ENCODE measurements at places on chromosomes 2 and 18.

DNA sequence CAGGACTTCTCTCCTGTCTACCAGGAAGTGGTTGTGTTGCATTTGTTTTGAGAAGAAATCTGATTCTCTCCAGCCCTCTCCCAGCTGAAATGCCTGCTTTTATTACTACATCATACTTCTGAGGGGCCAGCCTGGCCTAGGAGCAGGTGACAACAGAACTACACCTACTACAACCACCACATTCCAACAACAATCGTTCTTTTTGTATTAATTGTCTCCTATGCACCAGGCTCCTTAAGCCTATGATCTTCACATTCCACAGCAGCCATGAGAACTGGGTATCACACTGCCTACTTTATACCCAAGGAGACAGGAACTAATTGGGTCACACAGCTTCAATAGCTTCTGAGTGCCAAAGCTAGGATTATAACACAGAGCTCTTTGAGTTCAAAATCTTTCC lies 167.7 kb downstream of the TDRD15 start:
- H3K4me3 ChIP-seq = no peak overlapping the region
- no peaks in the 10 kb centered on the region for H3K4me1 ChIP-seq
- no peaks in the 10 kb centered on the region for H3K36me3 ChIP-seq
- H3K27me3 ChIP-seq = no peaks in the 10 kb centered on the region
- H3K27ac ChIP-seq = no peak overlapping the region

GRCh38 chr18:57220480-57220879 lies 73.6 kb downstream of the BOD1L2 start:
- DNase-seq = no peak
- no peaks in the 10 kb centered on the region for H3K27me3 ChIP-seq
- no peak overlapping the region for H3K4me3 ChIP-seq
- no peaks in the 10 kb centered on the region for H3K36me3 ChIP-seq
- no peak overlapping the region for H3K27ac ChIP-seq

DNA sequence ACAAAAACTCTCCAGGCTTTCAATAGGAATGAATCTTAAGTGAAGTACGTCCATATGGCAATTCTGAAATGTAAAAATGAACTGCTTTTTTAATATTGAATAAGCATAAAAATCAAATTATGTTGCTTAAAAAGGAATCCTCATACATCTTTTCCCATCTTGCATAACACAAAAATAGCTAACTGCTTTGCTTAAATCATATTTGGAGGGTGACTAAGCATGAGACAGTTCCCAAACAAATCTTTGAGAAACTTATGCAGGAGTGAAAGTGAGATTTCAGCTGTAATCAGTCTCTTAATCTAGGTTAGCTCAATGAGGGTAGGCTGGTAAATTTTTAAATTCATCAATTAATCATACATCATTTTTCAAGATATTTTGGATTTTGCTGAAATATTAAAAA lies 111.5 kb downstream of the MBD5 start:
- no peak for DNase-seq
- no peak overlapping the region for H3K27ac ChIP-seq
- no peak overlapping the region for H3K4me3 ChIP-seq
- H3K4me1 ChIP-seq = no peaks in the 10 kb centered on the region

DNA sequence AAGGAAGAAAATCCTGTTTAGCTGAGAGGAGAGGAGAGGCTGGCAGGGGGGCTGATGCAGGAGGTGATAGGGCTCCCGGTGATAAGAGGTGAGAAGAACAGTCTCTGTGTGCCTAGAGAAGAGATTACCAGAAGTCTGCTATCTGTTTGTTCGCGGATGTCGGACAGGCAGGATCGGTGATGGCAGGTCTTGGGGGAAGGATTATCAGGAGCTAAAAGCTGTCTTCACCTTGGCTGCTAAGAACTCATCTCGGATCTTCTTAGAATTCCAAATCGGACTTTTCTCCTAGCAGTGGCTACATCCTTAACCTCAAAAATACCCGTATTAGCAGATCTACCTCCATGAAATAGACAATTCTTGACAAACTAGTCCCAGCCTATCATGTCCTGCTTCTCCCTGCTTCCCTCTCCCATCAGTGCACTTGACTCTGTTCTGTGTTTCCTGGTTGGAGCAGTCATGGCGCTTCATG lies 282.1 kb upstream of the TRIB2 start:
- no peak for DNase-seq
- H3K4me1 ChIP-seq = peaks cover 4% of the 10 kb centered on the region
- no peaks in the 10 kb centered on the region for H3K27me3 ChIP-seq
- no peak overlapping the region for H3K4me3 ChIP-seq

Measured in MM.1S (cell line).